ENCODE measurements at places on chromosomes 3 and 15.

GRCh38 chr3:168815946-168816345, 720.2 kb upstream of the GOLIM4 start:
- DNase-seq = no peak

GRCh38 chr3:108396336-108396735, 100.0 kb downstream of the HHLA2 start:
- no peak for DNase-seq

- DNase-seq = no peak
Measured at GRCh38 chr3:160006282-160007163, 17.9 kb downstream of the IL12A start.

- no peak for DNase-seq
Measured at GRCh38 chr3:24341668-24342067, 153.0 kb downstream of the THRB start.

- no peak for DNase-seq
Measured at GRCh38 chr3:77726517-77726916, 686.6 kb downstream of the ROBO2 start.

GRCh38 chr3:123561188-123561587, 23.7 kb downstream of the HACD2 start:
- no peak for DNase-seq

DNA sequence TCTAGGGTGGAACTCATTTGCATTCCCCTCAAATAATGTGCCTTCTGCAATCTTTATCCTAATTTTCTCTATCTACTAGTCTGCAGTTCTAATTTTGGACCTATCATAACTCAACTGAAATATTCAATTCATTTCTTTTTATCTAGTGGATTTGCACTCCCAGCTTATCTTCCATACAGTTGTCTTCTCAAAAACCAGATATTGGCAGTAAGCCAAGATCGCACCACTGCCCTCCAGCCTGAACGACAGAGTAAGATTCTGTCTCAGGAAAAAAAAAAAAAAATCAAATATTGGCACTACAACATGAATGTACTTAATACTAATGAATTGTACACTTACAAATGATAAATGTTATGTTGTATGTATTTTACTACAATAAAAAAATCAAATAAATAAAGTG, 18.0 kb upstream of the CHMP2B start:
- no peak for DNase-seq

DNA sequence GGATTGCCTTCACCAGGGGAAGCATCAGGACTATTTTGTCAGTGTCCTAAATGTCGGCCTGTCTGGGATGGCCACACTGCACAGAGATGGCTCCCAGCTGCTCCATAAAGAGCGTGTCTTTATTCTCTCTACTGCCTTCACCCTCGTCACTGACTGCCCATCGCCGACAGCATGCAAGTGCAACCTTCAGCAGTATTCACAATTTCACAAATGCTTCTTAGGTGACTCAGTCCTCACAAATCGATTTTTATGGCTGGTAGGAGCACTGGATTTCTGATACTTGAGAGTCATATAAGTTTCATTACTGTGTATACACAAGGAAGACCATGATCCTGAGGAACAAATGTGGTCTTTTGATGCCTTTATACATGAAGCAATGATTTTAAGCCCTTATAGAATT, 1.1 kb upstream of the SSUH2 start:
- DNase-seq = no peak

DNA sequence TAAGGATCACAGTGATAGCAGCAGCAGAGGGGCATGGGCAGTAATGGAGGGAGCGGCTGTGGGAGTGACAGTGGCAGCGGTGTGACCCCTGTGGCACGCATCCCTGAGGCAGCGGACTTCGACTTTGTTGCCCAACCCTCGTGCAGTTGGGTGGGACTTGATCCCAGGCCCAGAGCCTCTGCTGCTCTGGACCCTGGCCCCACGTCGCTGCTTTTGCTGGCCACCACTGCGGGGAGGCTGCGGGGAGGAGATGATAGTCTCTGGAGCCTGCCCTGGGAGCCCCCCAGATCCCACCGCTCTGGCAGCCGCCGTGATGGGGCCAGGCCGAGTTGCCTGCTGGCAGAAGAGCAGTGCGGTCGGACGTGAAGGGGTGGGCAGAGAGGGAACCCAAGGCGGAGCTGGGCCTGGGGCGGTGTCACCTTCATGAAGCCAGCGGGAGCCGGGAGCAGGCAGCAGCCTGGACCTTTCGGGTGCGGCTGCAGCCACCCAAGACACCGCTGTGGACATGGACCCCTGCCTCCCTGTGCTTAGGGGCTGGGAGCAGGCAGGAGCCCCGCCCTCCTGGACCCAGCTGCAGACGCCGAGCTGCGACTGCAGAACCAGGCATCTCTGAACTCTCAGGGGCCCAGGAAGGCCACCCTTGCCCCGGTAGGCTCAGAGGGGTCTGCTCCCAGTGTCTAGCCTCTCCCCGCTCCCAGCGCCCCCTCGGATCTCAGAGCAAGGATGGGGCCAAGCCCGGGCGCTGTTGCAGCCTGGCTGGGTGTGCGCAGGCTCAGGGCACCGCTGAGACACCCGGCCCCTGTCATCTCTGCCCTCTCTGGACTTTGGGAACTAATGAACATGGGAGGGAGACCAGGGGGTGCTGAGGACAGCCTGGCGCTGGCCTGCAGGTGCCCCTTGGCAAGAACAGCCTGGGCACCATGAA, 38.3 kb downstream of the COMMD2 start:
- DNase-seq = no peak

GRCh38 chr3:74048699-74049098, 424.0 kb upstream of the PDZRN3 start:
- no peak for DNase-seq
